Left ventricle myocardium inferior (tissue), 1 donor: ENCODE measurements at places on chromosomes 5 and 9.
A peak's percentile ranks its signal among the peaks of the same experiment; 100 is the strongest.

GRCh38 chr9:133301253-133302230 lies 26.5 kb upstream of the ABO start:
- no peak for DNase-seq

- DNase-seq, result no peak
These were observed 59.5 kb downstream of the MAST4 start for GRCh38 chr5:66655395-66656324.

- DNase-seq, result no peak
These were observed 84.6 kb downstream of the SLC44A1 start for GRCh38 chr9:105328872-105329718.

- DNase-seq, result no peak
These were observed 49.1 kb upstream of the EXOC3 start for GRCh38 chr5:393846-394275.

GRCh38 chr5:143135832-143136551 lies 267.5 kb downstream of the NR3C1 start:
- peak; percentile 44 for DNase-seq

GRCh38 chr5:177456976-177457851 lies 10.6 kb downstream of the PRR7 start:
- peak; percentile 72 for DNase-seq
